Activated T-cell treated with anti-CD3 and anti-CD28 coated beads, Interleukin-2, amount 50 U/mL, for 48 hours (primary cell): ENCODE measurements at places on chromosomes 7 and 10.

GRCh38 chr10:68517188-68517587, 10.1 kb downstream of the SLC25A16 start:
- no peak for DNase-seq

DNA sequence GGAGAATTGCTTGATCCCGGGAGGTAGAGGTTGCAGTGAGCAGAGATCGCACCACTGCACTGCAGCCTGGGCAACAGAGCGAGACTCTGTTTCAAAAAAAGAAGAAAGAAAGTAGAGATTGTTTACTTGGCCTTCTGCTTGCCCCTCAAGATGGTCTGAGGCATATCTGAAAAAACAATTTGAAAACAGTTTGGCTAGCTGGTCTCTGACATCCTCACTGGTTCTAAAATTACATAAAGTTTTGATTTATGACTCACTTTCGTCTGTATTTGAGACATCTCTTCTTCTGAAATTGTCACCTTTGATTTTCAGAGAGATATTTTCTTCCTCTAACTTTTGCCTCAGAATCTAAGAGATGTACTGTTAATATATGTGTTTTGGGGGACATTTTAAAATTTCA, 49.6 kb upstream of the HELLS start:
- DNase-seq: no peak

DNA sequence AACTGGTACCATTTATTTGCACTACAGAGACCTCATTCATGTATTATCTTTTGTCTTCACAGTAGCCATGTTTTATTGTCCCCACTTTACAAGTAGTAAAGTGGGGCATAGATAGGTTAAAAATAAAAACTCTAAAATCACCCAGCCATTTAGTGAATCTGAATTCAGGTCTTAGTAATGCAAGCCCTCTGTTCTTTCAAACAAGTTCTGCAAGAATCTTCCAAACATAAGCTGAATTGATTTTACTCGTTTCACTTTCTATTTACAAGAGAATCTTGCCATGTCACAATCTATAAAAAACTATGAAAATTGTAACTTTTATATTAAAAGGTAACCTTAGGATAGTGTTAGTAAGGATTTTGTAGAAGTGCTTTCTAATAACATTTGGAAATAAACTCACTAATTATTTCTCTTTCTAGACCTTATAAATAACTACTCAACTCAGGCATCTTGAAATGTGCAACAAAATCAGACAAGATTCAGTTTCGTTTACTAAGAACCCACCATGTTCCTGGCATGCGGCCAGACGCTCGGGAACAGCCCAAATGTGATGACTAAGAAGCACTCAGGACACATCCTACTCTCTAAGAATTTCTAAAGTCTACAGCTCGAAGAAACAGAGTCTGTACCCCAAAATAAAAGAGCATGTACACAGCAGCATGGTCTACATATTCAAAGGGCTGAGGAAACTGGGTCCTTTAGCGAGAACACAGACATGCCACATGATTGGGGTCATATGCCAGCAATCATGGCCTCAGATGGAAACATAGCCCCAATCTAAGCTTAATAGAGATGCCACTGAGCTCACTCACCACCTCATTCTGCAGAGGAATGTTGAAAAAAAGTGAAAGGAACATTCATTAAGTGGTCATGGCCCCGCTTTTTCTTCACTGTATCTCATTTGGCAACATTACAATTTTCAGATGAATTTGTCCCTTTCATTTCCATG, 167.6 kb downstream of the AMPH start:
- peak; percentile 89 for DNase-seq

GRCh38 chr7:87852306-87852705, 23.9 kb downstream of the SLC25A40 start:
- DNase-seq: no peak

DNA sequence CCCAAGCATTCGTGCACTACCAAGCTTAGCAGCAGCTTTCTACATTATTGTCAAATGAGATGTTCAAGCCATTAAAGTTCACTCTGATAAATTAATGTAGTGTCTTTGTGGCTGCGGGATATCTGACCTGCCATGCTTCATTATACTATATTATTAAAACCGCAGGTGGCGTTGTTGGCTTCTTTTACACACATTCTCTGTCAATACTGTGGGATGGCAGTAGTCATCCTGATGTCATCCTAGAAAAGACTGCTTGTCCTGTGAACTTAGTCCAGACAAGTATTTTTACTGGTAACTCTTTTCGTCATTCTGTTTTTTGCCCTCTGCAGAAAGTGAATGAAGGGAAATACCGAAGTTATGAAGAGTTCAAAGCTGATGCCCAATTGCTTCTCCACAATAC, 103.9 kb downstream of the ZMYND11 start:
- DNase-seq: no peak

- no peak for DNase-seq
Observed at GRCh38 chr7:133575726-133576440, 323.0 kb downstream of the EXOC4 start.

GRCh38 chr7:50598460-50599343, 33.5 kb upstream of the DDC start:
- DNase-seq: no peak
